ENCODE measurements at places on chromosomes 2 and 18.

GRCh38 chr18:54444319-54444914 is 86.7 kb downstream of the C18orf54 start:
- DNase-seq = peak; percentile 58

- DNase-seq = no peak
Observed at GRCh38 chr18:24514439-24514838, 54.0 kb downstream of the HRH4 start.

DNA sequence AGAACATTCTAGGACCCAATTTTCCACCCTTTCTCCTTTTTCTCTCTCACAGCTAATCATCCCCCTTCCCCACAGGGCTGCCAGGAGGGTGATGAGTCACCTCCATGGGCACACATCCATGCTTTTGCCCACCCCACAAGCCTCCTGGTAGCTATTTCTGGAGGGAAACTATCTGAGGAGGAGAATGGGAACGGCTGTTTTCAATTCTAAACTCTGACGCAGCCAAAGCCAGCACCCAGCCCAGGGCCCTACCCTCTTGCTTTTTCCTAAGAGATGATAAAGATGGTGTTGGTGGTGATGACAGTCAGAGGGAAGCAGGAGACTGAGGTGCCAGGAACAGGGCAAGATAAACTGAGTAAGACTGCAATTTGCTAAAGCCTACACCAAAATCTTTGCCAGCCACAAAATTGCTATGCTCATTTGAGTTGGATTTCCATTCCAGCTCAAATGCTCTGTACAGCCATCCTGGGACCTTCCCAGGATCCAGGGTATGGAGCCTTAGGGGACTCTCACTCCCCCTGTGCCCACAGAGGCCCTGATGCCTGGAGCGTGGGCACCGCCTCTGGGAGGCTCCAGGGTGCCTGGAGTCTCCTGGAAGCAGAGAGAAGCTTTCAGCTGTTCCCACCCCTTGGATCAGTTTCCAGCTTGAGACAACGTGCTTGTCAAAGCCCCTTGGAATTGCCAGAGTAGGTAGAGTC is 62.0 kb upstream of the FZD7 start:
- no peak for DNase-seq

DNA sequence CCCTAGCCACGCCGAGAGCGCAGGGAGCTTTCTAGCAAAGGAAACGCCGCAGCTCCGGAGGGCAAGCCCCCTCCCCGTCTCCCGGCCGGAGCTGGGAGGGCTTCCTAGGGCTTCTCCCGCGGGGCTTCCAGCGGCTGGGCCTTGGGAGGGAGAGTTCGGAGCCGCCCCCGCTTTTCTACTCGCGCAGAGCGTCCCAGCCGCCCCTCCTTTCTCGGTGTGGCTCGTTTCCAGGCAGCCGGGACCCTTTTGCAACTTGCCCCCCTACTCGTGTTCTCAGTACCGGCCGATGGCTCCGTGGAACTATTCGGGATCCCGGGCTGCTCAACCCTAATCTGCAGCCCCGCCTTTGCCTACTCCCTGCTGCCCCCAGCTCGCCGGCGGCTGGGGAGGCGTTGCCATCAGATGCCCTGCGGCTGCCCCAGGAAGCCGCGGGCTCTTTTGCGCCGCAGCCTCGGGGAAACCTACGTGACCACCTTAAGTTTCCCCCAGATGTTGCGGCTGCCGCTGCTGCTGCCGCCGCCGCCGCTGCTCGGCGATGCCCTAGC is 1.5 kb upstream of the NR4A2 start:
- DNase-seq = peak; percentile 68

DNA sequence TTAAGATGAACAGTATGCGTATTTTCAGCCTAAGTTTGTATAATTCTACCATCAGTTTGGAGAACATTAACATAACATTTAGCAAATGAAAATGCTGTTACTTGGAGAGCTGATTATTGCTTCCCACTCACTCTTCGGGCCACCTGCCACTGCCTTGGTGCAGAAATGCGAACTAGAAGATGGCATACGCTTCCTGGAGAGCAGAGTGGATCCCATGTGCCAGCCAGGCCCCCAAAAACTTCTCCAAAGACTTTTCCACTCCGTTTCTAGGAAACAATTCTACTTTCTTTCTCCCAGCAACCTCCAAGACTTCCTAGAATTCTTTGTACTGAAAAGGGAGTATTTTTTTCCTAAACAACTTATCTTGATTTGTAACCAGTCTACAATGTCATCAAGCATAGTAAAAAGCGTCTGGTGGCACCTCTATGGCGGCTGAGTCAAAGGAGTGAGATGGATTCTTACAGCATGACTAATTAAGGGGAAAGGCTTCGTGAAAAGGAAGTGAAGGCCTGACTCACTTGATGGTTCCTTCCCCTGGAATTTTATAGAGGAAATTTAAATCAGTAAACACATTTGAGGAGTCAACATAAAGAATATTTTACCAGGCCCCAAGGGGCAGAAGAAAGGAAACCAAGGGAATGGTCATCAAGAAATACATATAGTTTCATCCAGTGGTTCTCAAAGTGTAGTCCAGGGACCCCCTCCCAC is 36.6 kb downstream of the FEZ2 start:
- no peak for DNase-seq

GRCh38 chr2:240722796-240723735 is 31.4 kb downstream of the AQP12A start:
- no peak for DNase-seq

- no peak for DNase-seq
Observed at GRCh38 chr18:7754258-7754657, 187.1 kb downstream of the PTPRM start.

- DNase-seq = peak; percentile 31
Observed at GRCh38 chr2:176494949-176495353, 225.7 kb downstream of the MTX2 start.

- DNase-seq = peak; percentile 56
Observed at GRCh38 chr18:58194028-58194427, 150.0 kb downstream of the NEDD4L start.

DNA sequence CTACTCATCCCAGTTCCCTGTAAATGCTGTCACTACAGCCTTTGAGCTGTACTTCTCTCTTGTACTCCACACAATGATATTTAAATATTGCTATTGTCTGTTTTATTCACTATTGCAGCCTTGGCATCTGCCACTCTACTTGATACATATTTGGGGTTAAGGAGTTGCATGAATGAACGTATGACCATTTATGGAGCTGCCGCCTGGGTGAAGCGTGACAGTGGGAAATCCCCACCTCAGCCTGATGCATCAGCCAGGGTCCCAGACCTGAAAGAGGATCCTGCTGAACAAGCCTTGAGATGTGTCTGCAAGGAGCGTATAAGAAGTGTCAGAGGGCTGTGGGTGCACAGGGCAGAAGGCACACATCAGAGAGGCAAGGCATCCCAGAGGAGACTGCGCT is 39.1 kb downstream of the MRPL35 start:
- no peak for DNase-seq

GRCh38 chr18:60560071-60560470 is 187.5 kb upstream of the MC4R start:
- no peak for DNase-seq

- no peak for DNase-seq
Observed at GRCh38 chr2:197239434-197239833, 71.1 kb downstream of the ANKRD44 start.

- DNase-seq = no peak
Observed at GRCh38 chr2:117557626-117558025, 256.9 kb upstream of the DDX18 start.

DNA sequence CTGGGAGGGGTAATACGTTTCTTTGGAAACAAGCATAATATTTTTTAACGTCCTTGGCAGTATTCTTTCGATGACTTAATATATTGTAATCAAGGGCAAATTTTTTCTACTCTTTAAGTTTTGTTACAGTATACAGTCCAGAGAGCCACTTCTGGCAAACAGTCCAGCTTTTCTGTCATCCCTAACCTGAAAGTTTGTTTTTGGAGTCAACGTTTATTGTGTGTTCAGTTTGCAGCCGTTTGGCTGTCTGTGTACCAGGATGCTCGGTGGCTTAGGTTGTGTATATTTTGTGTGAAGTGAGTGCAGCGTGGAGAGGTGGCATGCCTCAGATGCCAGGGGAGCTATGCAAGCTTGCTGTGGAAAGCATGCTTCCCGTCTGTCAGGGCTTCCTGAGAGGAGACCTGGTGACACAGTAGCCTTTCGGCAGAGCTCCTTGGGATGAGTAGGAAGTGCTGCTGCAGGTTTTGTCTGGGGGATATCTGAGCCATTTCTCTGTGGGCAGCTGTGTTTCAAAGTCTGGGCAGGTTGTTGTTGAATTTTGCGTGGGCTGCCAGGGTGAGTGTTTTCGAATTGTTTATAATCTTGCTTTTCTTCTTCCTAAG is 14.7 kb downstream of the MAP3K20 start:
- DNase-seq = no peak

DNA sequence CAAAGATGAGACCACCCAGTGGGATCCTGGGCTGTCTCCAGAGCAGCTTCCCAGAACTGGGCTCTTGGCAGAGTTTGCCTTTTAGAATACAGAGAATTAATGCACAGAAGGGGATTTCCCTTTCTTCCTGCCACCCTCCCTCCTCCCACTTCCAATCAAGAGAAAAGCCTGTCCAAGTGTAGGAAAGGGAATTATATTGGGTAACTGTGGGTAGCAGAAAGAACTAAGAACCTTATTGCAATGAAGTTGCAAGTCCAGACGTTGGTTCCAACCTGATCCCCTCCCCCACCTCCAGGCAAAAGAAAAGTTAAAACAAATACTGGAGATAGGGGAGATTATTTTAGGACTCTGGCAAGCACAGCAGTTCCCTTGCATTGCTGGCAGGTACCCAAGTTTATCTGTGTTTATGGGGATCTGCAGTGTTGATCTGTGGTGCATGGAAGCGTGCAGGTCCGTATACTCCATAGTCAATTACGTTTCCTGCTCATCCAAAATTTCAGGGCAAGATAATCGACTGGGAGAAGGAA is 114.3 kb downstream of the PRKCE start:
- peak; percentile 36 for DNase-seq

DNA sequence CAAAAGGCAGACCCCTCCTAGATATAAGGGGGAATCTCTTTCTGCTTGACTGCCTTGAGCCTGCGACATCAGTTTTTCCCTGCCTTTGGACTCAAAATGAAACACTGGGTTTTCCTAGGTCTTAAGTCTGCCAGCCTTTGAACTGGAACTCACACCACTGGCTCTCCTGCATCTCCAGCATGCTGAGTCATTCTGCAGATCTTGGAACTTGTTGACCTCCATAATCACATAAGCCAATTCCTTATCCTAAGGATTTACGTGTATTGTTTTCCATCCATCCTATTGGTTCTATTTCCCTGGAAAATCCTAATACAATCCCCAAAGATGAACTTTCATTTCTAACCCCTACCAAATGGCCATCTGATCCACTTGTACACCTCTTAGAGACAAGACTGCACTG is 88.0 kb downstream of the AFF3 start:
- DNase-seq = no peak

Measured in body of pancreas (tissue), 4 donors.